Osteocyte (in vitro differentiated cells): ENCODE measurements at places on chromosomes 11 and 22. TPM values are rescaled to one million over a fixed set of nuclear protein-coding genes. Genes with fewer than 3 reads are reported as not detected.

GRCh38 chr11:104338186-104338585 is 174.2 kb upstream of the PDGFD start:
- DNase-seq = no peak

KDM4D gene
- 0.81 and 0.97 TPM in 2 replicates for total RNA-seq

DNA sequence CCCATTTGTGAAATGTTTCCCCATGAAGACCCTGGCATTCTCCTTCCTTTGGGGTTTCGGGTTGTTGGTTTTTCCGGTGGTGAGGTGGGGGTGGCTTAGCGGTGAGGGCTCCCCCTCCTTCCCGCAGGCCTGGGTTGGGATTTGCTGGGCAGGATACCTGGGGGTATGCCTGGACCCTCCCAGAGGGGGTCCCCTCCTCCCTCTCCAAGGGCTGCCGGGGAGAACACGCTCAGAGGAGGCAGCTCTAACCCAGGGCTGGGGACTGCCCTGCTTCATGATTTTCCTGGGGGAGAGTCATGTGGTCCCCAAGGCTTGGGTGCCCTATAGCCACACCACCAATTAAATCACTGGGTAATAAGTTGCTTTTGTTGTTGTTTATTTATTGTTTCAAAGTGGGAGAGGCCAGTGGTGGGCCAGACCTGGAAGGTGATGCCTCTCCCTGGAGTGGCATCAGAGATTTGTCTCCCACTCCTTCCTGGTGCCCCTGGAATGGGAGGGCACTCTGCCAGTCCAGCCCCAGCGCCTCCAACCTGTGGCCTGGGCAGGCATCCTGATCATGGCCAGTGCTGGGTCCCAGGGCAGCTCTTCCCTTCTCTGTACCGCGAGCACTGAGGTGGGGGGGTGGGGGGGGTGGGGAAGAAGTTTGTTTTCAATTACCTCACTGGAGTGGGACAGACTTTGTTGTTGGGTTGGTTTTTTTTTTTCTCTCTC is 1.3 kb upstream of the CLCF1 start:
- DNase-seq = no peak

DEFB131B gene
- total RNA-seq = not detected in 2 replicates

- no peak for DNase-seq
Observed at GRCh38 chr11:9756461-9756860, 92.6 kb downstream of the SWAP70 start.

- DNase-seq = no peak
Observed at GRCh38 chr11:128469220-128469619, 118.1 kb downstream of the ETS1 start.

CASP1 gene
- 0.55 and 1.1 TPM in 2 replicates for total RNA-seq

- DNase-seq = no peak
Observed at GRCh38 chr11:121810291-121810690, 305.7 kb downstream of the BLID start.

GRCh38 chr11:130220311-130221035 is 60.9 kb downstream of the ST14 start:
- peak; percentile 54 for DNase-seq

DNA sequence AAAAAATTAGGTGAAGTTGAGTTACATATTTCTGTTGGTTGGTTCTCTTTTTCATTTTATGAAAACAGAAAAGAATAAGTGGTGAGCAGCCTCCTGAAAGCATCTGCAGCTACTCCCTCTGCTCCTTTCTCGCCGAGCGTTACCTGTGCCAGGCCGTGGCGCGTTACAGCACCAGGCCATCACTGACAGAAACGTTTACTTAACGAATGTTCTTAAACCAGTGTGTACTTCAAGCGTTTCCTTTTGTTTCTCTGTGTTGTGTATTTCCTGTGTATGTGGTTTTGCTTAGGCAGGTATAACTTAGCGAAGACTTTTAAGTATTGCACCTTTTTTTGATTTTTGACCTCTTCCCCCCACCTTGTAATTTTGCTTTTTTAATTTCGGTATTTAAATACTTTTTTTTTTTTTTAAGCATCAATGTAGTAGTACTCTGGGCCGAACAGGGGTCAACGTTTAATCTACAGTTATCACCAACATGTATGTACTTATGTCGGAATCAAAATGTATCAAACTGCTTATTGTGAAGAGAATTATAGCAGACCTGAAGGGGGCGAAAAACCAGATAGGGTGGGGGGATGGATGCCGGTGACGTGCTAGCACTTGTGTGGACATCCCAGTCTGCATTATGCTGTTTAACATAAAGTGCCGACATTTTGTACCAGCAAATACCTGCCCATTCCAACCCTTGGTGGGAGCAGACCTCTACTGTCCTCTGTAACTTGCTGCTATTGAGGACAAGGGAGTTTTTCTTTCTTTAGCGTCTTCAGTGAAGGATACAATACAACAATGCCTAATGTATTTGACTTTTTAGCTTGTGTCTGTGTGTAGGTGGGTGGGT is 21.6 kb upstream of the ADSL start:
- DNase-seq = no peak

DNA sequence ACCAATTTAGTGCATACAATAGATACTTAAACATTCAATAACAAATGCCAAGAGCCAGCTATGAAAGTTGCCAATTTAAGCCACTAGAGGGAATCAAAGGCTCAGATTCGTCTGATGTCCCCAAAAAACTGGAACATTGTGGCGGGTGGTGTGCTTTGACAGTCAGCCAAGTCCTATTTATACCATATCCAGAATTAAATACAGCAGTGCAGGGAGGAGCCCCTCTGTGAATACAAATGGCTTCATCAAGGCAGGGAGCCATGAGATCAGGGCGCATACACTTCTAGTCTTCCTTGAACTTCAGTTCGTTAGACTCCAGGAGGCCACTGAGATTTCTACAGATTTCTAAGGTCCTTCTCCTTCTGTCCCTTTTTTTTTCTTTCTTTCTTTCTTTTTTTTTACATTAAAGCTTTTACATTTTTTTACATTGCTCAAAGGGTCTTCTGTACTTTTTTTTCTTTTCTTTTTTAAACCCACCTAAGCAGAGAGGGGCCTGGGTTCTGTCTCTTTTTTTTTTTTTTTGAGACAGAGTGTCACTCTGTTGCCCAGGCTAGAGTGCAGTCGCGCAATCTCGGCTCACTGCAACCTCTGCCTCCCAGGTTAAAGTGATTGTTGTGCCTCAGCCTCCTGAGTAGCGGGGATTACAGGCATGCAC is 41.5 kb upstream of the HSPA8 start:
- DNase-seq = no peak

C11orf97 gene
- total RNA-seq = not detected in 2 replicates

- no peak for DNase-seq
Observed at GRCh38 chr22:44180706-44181032, at the start of gene PARVG. PARVG (plus strand) TSS chr22:44180925; CDS start chr22:44183330, 2,405 bp downstream.

DNA sequence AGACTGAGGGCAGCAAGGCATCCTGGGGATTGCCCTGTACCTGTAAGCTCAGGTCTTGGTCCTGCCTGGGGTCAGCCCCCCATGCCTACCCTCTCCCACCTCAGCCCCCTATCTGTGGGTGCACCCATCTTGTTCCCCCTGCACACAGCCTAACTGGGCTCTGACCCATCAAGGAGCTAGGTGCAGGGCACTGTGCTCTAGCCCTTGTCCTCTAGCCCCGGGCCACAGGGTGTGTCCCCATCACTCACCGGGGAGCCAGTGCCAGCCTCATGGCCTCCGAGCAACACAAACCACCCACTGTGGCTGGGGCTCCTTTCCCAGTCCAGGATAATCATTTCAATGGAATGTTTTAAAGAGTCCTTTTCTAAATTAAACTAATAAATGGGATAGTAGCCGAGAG is 293.9 kb upstream of the PLET1 start:
- no peak for DNase-seq

SLN gene
- total RNA-seq = not detected in 2 replicates

GRCh38 chr11:130383344-130384211 is 44.8 kb downstream of the ADAMTS8 start:
- no peak for DNase-seq

DNA sequence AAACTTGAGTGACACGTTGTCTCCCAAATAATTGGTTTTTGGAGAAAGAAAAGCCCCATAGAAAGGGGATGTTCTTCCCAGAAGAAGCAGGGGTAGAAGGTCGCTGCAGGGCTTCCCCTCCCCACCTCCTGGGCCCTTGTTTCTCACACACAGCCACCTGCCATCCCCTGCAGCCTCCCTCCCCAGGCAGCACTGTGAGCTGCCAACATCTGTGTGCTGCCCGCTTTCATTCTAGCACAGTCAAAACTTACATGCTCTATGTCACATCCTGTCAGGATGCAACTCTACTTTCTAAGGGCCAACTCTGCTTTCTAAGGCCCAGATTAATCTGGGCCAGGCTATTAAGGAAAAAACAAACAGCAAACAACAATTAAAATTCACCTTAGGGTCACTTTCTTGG is 309.4 kb upstream of the ZC3H12C start:
- DNase-seq = no peak

GRCh38 chr11:76379807-76380158 is 1.1 kb downstream of the THAP12 start:
- DNase-seq = no peak

OR2D2 gene
- total RNA-seq = 0.34 TPM in 1 of 2 replicates, not detected in the other

DNA sequence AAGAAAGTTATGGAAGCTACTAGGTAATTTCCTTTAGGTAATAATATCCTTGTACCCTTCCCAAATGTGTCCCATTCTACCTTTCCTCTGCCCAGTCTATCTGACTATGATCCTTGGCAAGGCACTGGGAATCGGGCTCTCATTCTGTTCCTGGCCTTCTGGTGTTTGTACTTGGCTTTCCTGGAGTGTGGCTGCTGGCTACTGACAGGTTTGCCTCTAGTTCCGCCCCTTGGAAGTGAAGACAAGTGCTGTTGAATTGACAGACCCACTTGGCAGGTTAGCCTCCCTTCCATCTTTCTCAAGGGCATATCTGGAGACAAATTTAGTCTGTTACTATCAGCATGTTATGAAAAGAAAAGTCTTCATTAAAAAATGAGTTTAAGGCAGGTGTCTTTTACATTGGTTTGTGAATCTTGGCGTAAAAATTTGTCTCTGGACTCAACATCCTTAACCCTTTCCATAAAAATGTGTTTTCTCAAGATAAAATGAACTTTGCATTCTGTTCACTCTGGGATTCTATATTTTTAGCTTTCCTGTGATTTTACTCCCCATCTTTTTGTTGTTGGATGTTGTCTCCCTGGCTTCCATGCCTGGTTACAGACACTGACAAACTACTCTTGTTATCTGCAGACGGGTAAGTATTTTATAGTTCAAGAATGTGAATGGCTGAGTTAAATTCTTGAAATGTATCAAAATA is 287.4 kb upstream of the PDGFD start:
- DNase-seq = no peak

DNA sequence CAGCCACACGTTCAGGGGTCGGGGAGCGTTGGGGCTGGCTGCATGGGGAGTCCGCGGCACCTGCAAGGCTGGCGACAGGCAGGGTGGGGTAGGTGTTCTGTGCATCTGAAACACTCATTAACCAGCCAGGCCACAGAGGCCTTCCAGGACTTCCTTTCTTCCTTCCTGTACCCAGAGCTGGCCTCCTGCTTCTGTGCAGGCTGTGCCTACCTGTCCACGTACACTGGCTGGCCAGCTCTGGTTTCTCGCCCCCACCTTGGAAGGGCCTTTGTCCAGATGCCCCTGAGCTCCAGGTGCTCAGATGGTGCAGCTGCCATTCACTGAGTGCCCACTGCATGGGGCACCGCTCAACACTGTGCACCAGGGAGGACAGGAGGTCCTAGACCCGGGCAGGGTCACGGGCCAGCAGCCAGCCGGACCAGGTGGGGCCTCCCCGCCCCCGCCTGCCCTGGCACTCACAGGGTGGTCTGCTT is 15.9 kb downstream of the TTLL12 start:
- no peak for DNase-seq

DNA sequence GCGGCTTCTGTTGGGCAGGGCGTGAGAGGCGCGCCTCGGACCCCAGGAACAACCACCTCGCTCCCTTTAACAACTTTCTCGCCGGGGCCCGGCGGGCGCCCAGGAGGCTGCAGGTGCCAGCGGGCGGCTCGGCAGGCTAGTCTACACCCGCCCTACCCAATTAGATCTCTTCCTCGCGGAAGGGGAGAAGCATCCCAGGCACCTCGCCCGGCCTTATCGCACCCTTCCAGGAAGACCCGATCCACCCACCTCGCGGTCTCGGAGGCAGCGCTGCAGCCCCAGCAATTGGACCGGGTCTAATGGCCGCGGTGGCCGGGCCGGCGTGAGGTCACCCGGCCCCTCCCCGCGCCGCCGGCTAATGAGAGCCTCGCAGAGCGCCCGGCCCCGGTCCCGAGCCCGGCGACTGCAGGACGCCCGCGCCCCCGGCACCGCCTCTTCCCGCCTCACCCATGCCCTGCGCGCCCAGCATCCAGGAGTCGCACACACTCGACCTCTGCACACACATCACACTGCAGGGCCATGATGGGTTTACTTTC is at the start of gene PLAAT3:
PLAAT3 (minus strand) TSS at position 298 of the 536 bp plus-strand sequence. CDS start 419 bp downstream, outside the sequence.
- no peak for DNase-seq

DNA sequence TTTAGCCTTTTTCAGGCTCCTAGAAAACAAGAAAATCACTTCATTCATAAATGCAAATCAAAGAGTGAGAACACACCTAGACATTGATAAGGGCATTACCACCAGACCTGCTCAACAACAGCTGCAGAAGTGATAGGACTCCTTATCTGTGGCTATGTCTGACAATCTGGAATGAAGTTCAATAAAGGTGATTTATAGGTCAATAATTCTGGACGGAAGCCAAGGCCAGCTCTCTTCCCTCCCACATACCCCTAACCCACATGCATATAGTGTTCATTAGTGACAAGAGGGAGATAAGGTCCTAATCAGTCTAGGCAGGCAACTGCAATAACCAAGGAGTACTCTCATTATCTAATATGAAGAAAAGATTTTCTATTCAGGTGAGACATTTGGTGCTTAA is 111.3 kb downstream of the ETS1 start:
- no peak for DNase-seq

FAM180B gene
- total RNA-seq = 0.32 and 0.52 TPM in 2 replicates

RAB38 gene
- not detected in 2 replicates for total RNA-seq

DNA sequence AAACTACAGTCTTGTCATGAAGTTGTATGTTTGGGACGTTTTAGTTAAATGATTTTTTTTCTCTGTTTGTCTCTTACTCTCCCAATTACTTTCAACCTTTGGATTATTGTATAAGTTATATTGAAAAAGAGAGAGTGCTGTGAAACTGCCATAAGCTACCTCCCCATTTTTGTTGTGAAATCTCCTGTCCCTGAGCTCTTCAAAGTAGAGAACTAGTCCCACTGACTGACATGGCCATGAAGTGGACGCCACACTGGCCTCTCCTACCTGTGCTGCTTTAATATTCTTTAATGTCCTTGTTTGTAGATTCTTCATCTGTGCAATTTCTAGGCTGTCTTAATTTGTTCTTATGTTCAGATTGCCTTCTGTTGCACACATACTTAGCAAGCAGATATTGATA is 56.3 kb downstream of the PPFIA1 start:
- DNase-seq = no peak

DRD4 gene
- 1.7 and 1.8 TPM in 2 replicates for total RNA-seq

LRRC10B gene
- total RNA-seq = not detected in 2 replicates

DNA sequence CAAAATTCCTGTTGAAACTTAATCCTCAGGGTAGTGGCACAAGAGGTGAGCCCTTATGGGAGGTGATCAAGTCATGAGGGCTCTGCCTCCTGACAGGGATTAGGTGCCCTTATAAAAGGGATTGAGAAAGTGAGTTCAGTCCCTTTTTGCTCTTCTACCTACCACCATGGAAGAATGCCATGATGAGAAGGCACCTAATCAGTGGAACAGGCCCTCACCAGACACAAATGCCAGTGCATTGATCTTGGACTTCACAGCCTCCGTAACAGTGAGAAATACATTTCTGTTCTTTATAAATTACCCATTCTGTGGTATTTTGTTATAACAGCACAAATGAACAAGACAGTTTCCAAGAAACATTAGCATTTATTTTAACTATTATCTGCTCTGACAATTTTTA is 81.0 kb upstream of the MTMR2 start:
- no peak for DNase-seq

- DNase-seq = no peak
Observed at GRCh38 chr11:74138572-74138971, 32.2 kb downstream of the C2CD3 start.

MMP13 gene
- 0.21 and 0.39 TPM in 2 replicates for total RNA-seq

- DNase-seq = no peak
Observed at GRCh38 chr22:40347300-40347699, 1.0 kb downstream of the ADSL start.
